ENCODE measurements at places on chromosomes 12 and 14. TPM values are rescaled to one million over a fixed set of nuclear protein-coding genes. Genes with fewer than 3 reads are reported as not detected.

Gene PTPRR
- 0.99 TPM for total RNA-seq

Gene SYNJ2BP
- total RNA-seq: 41.4 TPM

Gene INHBE
- not detected for total RNA-seq

Gene PRICKLE1
- 12.2 TPM for total RNA-seq

Gene LAG3
- 1.4 TPM for total RNA-seq

Gene DAZAP2
- total RNA-seq: 107 TPM

Gene SDR9C7
- not detected for total RNA-seq

Gene NDRG2
- 224 TPM for total RNA-seq

Gene C1S
- total RNA-seq: 622 TPM

Gene NTS
- total RNA-seq: not detected

Gene MEG3
- 37.8 TPM for total RNA-seq

Gene SLC2A14
- not detected for total RNA-seq

Gene FAM186B
- total RNA-seq: not detected

Gene PLCZ1
- total RNA-seq: not detected

Gene CLEC12A
- 8.3 TPM for total RNA-seq

Gene CLEC4D
- total RNA-seq: 0.16 TPM

Gene PIWIL1
- total RNA-seq: not detected

Gene CAPZA3
- total RNA-seq: not detected

Gene ZFHX2
- 0.33 TPM for total RNA-seq

Gene RD3L
- total RNA-seq: not detected

Gene ADCY6
- 28.5 TPM for total RNA-seq

Gene RPL10L
- total RNA-seq: not detected

Gene LTBR
- total RNA-seq: 128 TPM

Gene TMEM132C
- total RNA-seq: 1.4 TPM

Gene AQP6
- 0.14 TPM for total RNA-seq

Gene RFX4
- total RNA-seq: not detected

Gene PPP2R5C
- 131 TPM for total RNA-seq

Gene SERPINA6
- total RNA-seq: not detected

Gene TMEM19
- total RNA-seq: 12.1 TPM

Gene IL31
- total RNA-seq: not detected

Gene ANO4
- 0.41 TPM for total RNA-seq

Gene GPR68
- 0.95 TPM for total RNA-seq
